Panc1 (cell line): ENCODE measurements at places on chromosomes 4 and X. TPM values are rescaled to one million over a fixed set of nuclear protein-coding genes. Genes with fewer than 3 reads are reported as not detected.

GRCh38 chr4:184515606-184516005, 41.3 kb upstream of the IRF2 start:
- H3K4me1 ChIP-seq, result peaks cover 3% of the 10 kb centered on the region; the same call in 1 of the 2 replicates
- H3K27ac ChIP-seq, result no peak overlapping the region
- no peak for DNase-seq

- H3K4me1 ChIP-seq, result 0 out of 2 replicates have a peak, but pooled peaks cover 2% of the 10 kb centered on the region
- no peaks in the 10 kb centered on the region for H3K36me3 ChIP-seq
- H3K27ac ChIP-seq, result no peak overlapping the region
- no peak for DNase-seq
Measured at GRCh38 chrX:145821898-145822571, 4.4 kb downstream of the SLITRK2 start.

GRCh38 chr4:151459375-151459774, 50.4 kb downstream of the FHIP1A start:
- H3K27ac ChIP-seq, result no peak overlapping the region
- H3K4me3 ChIP-seq, result no peak overlapping the region
- no peaks in the 10 kb centered on the region for H3K36me3 ChIP-seq
- H3K27me3 ChIP-seq, result no peaks in the 10 kb centered on the region; the same call in 1 of the 2 replicates

The AFF2 gene
- total RNA-seq, result 0.05 TPM

GRCh38 chrX:132426695-132427281, 62.0 kb downstream of the MBNL3 start:
- H3K4me1 ChIP-seq, result no peaks in the 10 kb centered on the region
- no peak overlapping the region for H3K27ac ChIP-seq
- peaks cover 2% of the 10 kb centered on the region; the same call in 1 of the 2 replicates for H3K27me3 ChIP-seq

The RHOXF2 gene
- not detected for total RNA-seq

The AMBN gene
- total RNA-seq, result not detected

DNA sequence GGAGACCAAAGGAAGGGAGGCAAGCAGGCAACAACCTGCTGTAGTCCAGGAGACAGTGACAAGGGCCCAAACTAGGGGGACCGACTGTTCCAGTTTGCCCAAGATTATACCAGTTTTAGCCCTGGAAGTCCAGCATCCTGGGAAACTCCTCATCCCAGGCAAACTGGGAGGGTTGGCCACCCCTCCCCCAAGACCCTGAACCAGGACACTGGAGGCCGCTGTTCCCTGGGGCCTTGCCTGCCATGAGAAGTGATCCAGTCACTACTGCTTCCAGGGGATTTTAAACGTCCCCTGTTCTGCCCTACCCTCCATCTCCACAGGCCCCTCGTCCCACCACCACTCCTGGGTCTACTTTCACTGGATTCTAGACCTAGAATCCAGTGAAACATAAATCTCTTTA, 4.3 kb upstream of the DGAT2L6 start:
- no peaks in the 10 kb centered on the region for H3K27me3 ChIP-seq
- no peaks in the 10 kb centered on the region for H3K36me3 ChIP-seq
- peaks cover 8% of the 10 kb centered on the region; the same call in 1 of the 2 replicates for H3K4me1 ChIP-seq
- H3K4me3 ChIP-seq, result no peak overlapping the region

The TEX13D gene
- total RNA-seq, result not detected

GRCh38 chrX:51837921-51838320, 55.5 kb upstream of the MAGED1 start:
- no peak for DNase-seq
- no peaks in the 10 kb centered on the region for H3K36me3 ChIP-seq
- no peak overlapping the region for H3K4me3 ChIP-seq
- no peaks in the 10 kb centered on the region for H3K4me1 ChIP-seq
- no peaks in the 10 kb centered on the region for H3K27me3 ChIP-seq

- H3K27me3 ChIP-seq, result no peaks in the 10 kb centered on the region
- no peak overlapping the region for H3K4me3 ChIP-seq
- H3K4me1 ChIP-seq, result no peaks in the 10 kb centered on the region
- H3K27ac ChIP-seq, result no peak overlapping the region
- H3K36me3 ChIP-seq, result no peaks in the 10 kb centered on the region
Measured at GRCh38 chr4:111475001-111475400, 670.3 kb upstream of the FAM241A start.

- H3K4me1 ChIP-seq, result no peaks in the 10 kb centered on the region
- no peak overlapping the region for H3K4me3 ChIP-seq
- H3K27ac ChIP-seq, result no peak overlapping the region
- H3K36me3 ChIP-seq, result no peaks in the 10 kb centered on the region; the same call in none of the 2 replicates
- no peak for DNase-seq
Measured at GRCh38 chrX:47568656-47569295, 7.8 kb downstream of the ARAF start.

DNA sequence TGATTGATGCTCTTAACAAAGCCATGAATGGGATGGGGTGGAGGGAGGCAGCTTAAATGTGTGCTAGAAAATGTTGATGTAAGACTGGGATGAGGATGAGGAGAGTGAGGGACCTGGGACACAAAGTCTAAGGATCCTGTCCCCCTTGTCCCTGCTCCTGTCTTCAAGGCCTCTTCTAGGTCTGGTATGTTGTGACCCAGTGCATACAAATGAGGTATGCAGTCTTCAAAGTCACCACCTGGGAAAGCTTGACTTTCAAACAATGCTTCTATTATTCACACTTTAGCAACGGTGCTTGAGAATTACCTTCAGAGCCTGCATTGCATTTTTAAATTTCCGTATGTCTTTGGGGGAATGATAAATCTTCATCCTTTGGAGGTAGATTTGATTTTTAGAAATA, 88.4 kb upstream of the SLC34A2 start:
- no peak for DNase-seq
- H3K27ac ChIP-seq, result no peak overlapping the region
- no peak overlapping the region for H3K4me3 ChIP-seq

- no peaks in the 10 kb centered on the region for H3K36me3 ChIP-seq
- no peaks in the 10 kb centered on the region for H3K4me1 ChIP-seq
- no peak for DNase-seq
- H3K27me3 ChIP-seq, result no peaks in the 10 kb centered on the region
Measured at GRCh38 chrX:13498238-13498637, 71.2 kb upstream of the EGFL6 start.

GRCh38 chr4:184268584-184269160, 51.0 kb upstream of the ENPP6 start:
- peak overlapping the region; percentile 71; the same call in 1 of the 2 replicates for H3K4me3 ChIP-seq
- peak overlapping the region; percentile 81 for H3K27ac ChIP-seq
- H3K36me3 ChIP-seq, result no peaks in the 10 kb centered on the region
- H3K27me3 ChIP-seq, result no peaks in the 10 kb centered on the region

GRCh38 chr4:151784706-151785105, 23.9 kb upstream of the GATB start:
- no peak for DNase-seq
- no peak overlapping the region for H3K4me3 ChIP-seq
- H3K4me1 ChIP-seq, result no peaks in the 10 kb centered on the region
- H3K27me3 ChIP-seq, result no peaks in the 10 kb centered on the region; the same call in none of the 2 replicates
- no peak overlapping the region for H3K27ac ChIP-seq

The RAB39B gene
- total RNA-seq, result 2.0 TPM

DNA sequence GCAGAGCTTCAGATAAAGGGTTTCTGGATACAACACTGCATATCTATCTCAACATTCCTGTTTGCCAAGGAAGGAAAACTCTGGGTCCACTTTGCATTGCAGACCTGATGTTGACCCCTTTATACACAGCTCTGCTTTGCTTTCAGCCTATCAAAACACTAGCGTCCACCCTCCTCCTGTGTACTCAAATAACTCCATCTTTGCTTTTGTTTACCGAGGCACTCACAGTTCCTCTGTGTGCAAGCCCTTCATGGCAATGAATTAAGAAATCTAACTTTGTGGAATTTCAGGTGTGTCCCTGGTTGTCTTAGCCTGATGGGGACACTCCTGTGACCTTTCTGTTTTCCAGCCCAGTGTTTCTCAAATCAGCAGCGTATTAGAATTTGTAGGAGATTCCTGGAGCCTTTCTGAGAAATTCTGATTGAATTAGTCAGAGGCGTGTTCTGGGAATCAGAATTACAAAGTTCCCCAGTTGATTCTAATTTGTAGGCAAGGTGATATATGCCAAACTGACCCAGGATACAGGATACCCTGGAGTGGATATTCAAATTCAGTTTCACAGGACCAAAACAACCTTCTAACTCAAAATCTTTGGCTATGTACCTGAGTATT, 68.6 kb downstream of the DTHD1 start:
- no peaks in the 10 kb centered on the region for H3K36me3 ChIP-seq
- H3K4me3 ChIP-seq, result no peak overlapping the region
- H3K4me1 ChIP-seq, result no peaks in the 10 kb centered on the region
- no peak for DNase-seq

The LAMP2 gene
- 243 TPM for total RNA-seq

The PAGE4 gene
- total RNA-seq, result not detected
